ENCODE measurements at places on chromosomes 16 and 17.

DNA sequence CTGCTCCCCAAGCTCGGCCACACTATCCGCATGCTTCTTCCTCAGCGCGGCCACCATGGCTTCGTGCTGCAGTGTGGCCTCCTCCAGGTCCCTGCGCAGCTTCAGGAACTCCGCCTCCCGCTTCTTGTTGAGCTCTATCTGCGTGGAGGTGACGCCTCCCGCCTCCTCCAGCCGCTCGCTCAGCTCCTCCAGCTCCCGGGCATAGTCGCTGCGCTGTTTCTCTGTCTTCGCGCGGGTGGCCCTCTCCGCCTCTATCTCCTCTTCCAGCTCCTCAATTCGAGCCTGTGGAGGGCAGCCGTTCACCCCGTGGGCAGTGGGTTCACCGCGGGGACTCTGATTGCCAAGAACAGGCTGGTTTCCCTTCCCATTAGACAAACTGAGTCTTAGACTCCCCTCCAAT is 19.0 kb downstream of the MYH3 start:
- H3K4me1 ChIP-seq: no peaks in the 10 kb centered on the region
- DNase-seq: no peak
- no peak overlapping the region for H3K4me3 ChIP-seq
- H3K27ac ChIP-seq: no peak overlapping the region
- no peaks in the 10 kb centered on the region for H3K36me3 ChIP-seq
- no peaks in the 10 kb centered on the region for H3K27me3 ChIP-seq

DNA sequence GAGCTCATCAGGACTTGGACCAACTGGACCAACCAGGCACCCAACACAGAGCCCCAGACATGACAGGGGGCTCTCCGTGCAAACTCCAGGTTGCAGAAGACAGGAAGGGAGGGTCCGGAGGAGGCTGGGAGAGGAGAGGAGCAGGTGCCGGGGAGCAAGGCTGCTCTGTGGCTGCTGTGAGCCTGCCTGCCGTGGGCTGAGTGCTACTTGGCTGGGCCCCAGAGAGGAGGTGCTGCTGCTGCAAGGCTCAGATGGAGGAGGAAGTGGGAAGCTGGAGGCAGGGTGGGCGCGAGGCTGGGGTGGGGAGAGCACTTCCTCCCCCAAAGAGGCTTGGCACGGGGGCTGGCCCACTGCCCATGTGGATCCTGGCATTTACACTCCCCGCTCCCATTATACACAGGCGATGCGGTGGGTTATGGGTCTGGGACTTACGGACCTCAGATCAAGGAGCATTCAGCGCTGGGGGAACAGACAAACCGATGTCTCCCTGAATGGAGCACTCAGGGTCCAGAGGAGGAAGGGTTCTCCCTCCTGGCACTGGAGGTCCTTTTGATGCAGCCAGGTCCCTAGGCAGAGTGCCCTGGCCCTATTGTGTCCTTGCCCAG is 15.9 kb downstream of the EPOP start:
- no peak overlapping the region for H3K27ac ChIP-seq
- no peak overlapping the region for H3K4me3 ChIP-seq
- H3K36me3 ChIP-seq: no peaks in the 10 kb centered on the region
- H3K27me3 ChIP-seq: no peaks in the 10 kb centered on the region
- DNase-seq: no peak

DNA sequence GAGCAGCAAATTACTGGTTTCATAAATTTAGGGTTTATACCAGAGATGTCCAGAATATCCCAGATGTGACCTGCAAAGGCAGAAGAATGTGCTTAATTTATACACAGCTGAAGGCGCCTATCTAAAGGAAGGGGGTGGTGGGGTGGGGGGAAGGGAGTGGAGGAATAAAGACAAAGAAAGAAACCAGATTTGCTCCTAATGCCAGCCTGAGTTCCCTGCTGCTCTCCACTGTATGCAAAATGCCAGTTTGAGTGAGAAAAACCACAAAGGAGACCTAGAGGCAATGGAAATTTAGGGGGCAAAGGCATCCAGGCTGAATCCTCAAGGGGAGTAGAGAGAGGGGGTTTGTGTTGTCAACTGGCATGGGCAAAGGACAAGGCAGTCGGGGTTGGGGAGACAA is 161.5 kb upstream of the TOX3 start:
- no peak overlapping the region for H3K27ac ChIP-seq
- no peak for DNase-seq
- no peaks in the 10 kb centered on the region for H3K27me3 ChIP-seq
- H3K4me1 ChIP-seq: no peaks in the 10 kb centered on the region

DNA sequence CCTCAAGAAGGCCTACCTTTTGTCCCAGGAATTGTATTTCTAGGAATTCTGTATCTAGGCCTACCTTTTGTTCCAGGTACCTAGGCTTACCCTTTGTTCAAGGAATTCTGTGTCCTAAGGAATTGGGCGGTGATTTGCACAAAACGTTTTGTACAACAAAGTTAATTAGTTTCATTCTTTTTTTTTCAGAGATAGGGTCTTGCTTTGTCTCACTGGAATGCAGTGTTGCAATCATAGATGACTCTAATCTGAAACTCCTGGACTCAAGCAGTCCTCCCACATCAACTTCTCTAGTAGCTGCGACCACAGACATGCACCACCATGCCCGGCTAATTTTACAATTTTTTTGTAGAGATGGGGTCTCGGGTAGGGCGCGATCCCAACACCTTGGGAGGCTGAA is 7.0 kb downstream of the CDR2L start:
- no peak for DNase-seq
- H3K27ac ChIP-seq: no peak overlapping the region
- no peaks in the 10 kb centered on the region for H3K36me3 ChIP-seq
- H3K4me1 ChIP-seq: no peaks in the 10 kb centered on the region

GRCh38 chr16:349211-349610 is 3.3 kb downstream of the AXIN1 start:
- H3K36me3 ChIP-seq: no peaks in the 10 kb centered on the region
- no peak overlapping the region for H3K27ac ChIP-seq
- no peak overlapping the region for H3K4me3 ChIP-seq
- no peak for DNase-seq
- no peaks in the 10 kb centered on the region for H3K27me3 ChIP-seq

DNA sequence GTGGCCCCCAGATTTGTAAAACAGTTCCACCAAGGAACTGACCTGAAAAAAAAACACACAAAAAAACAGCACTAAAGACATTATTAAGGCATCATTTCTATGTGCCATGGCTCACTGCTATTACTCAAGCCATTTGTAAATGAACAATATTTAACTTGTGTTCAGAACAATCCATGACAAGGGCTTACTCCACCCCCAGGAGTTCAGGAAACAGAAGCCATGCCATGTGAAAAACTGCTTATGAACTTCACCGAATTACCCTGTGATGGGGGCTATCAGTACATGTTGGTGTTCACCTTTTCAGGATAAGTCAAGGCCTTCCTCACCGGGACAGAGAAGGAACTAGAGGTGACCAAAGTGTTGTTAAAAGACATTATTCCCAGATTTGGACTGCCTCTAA is 19.2 kb downstream of the ACSM1 start:
- DNase-seq: no peak
- peaks cover 60% of the 10 kb centered on the region for H3K4me1 ChIP-seq
- peaks cover 22% of the 10 kb centered on the region for H3K27me3 ChIP-seq
- H3K36me3 ChIP-seq: no peaks in the 10 kb centered on the region
- no peak overlapping the region for H3K4me3 ChIP-seq
- no peak overlapping the region for H3K27ac ChIP-seq

DNA sequence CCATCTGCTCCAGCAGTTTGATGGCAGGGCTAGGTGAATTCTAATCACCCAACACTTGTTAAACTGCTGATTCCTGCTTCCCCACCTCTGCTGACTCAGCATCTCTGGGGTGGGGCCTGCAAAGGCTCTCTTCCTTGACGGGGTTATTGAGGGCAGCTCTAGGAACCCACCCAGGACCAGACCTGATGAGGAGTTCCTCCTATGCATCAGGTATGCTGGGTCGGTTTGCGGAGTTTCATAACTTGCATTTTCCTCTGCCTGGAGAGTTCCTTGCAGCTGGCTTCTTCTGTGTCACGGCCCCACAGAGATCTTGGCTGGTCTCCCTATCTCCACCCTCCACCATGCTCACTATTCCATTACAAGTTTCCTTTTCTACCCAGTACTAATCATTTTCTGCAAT is 93.4 kb upstream of the CCL2 start:
- no peak overlapping the region for H3K4me3 ChIP-seq
- no peaks in the 10 kb centered on the region for H3K27me3 ChIP-seq
- H3K36me3 ChIP-seq: no peaks in the 10 kb centered on the region
- H3K27ac ChIP-seq: no peak overlapping the region

GRCh38 chr16:14464796-14465195 is 165.3 kb downstream of the PARN start:
- H3K4me3 ChIP-seq: no peak overlapping the region
- H3K27ac ChIP-seq: no peak overlapping the region
- DNase-seq: no peak
- no peaks in the 10 kb centered on the region for H3K27me3 ChIP-seq
- H3K36me3 ChIP-seq: peaks cover 4% of the 10 kb centered on the region

- no peaks in the 10 kb centered on the region for H3K36me3 ChIP-seq
- H3K27me3 ChIP-seq: no peaks in the 10 kb centered on the region
- no peak overlapping the region for H3K27ac ChIP-seq
- no peaks in the 10 kb centered on the region for H3K4me1 ChIP-seq
Observed at GRCh38 chr16:51532551-51532950, 381.5 kb upstream of the SALL1 start.

DNA sequence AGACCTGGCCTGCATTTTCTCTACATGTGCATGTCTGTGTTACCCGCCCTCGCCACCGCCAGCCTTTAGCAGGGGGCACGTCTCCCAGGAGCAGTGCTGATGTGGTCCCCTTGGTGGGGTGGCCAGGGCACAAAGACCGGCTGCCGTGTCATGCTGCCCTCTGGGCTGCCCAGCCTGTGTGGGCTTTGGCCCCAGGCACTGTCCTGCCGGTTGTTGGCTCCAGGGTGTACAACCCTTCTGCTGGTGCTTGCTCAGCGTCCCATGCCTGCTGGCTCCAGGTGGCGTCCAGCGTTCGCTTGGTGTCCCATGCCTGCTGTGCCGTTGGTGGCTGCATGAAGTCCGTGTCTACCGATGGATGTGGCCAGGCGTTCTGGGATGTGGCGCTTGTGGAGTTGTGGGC is 4.1 kb downstream of the BAIAP2 start:
- H3K4me3 ChIP-seq: no peak overlapping the region
- peaks cover 7% of the 10 kb centered on the region for H3K27me3 ChIP-seq
- no peak for DNase-seq
- peaks cover 11% of the 10 kb centered on the region for H3K4me1 ChIP-seq
